AG08396 (cell line): ENCODE measurements at places on chromosomes 1 and 21.

- DNase-seq, result no peak
These were observed 49.4 kb upstream of the BOLA1 start for GRCh38 chr1:149849947-149850360.

GRCh38 chr21:26965907-26966581 is 844 bp downstream of the ADAMTS5 start:
- DNase-seq, result peak; percentile 68

DNA sequence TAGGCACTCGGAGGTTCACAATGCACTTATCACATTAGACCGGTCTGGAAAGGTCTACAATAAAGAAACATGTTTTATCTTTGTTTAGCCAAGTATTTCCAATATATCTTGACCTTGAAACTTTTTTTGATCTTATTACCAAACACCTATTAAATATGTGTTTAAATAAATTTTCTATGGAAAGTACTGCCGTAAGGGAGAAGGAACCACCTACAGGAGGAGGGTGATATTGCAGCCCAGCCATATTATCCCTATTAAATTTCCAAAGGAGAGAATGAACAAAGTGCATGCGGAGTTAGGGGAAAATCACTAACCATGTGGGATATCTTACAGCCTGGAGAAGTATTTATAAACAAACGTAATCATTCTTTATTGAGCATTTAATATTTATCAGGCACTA is 14.5 kb downstream of the BRINP2 start:
- DNase-seq, result no peak

DNA sequence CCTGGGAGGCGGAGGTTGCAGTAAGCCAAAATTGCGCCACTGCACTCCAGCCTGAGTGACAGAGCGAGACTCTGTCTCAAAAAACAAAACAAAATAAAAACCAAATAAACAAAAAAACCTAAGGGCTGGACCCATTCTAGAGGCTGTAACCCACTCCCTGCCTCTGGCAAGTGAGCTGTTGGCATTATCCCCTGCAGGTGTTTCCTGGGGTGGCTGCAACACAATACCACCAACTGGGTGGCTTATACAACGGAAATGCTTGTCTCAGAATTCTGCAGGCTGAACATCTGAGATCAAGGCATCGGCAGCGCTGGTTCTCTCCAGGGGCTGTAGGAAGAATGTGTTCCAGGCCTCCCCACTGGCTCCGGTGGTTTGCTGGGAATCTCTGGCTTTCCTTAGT is 15.2 kb downstream of the LRRC38 start:
- no peak for DNase-seq

DNA sequence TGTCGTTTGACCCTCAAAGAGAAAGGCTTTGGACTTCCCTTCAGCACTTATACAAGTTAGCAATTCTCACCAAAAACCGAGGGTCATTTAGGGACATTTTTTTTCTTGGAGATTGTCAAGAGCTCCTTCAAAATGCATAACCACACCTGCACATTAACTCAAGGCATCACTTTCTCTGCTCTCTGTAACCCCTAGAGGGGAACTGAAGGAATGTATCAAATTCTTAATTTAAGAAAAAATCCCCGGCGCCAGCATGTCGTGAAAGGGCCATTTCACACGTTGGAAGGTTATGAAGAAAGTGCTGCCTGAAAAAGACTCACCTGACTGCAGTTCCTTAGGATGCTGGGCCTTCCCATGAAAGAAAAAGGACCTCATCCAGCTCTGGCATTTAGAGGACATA is 131.6 kb upstream of the ZC3H12A start:
- DNase-seq, result no peak

GRCh38 chr1:230836793-230837192 is 31.5 kb downstream of the C1orf198 start:
- no peak for DNase-seq

DNA sequence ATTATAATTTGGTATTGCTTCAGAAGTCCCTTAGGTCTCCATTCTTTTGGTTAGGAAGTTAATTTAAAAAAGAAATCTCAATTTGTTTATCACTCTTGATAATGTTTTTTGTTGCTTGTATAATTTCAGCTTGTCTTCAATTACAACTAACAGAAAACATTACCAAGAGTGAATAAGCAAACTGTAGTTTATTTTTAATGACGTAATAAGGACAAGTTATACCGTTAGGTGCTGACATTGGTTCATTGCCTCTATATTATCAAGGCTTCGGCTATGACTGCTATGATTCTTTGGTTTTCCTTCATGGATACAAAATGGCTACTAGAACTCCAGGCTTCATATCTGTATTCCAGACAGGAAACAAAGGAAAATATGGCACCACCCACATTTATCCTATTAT is 220.6 kb downstream of the PTGER3 start:
- no peak for DNase-seq

- DNase-seq, result peak; percentile 62
These were observed 42.7 kb upstream of the SLC16A1 start for GRCh38 chr1:112998592-112999235.

GRCh38 chr1:47175227-47175934 is 14.5 kb downstream of the PDZK1IP1 start:
- DNase-seq, result peak; percentile 80
